Fibroblast of lung (primary cell): ENCODE measurements at places on chromosomes 1 and 21. TPM values are rescaled to one million over a fixed set of nuclear protein-coding genes. Genes with fewer than 3 reads are reported as not detected.

- no peak for DNase-seq
Measured at GRCh38 chr1:67004176-67004575, 49.8 kb downstream of the SLC35D1 start.

DNA sequence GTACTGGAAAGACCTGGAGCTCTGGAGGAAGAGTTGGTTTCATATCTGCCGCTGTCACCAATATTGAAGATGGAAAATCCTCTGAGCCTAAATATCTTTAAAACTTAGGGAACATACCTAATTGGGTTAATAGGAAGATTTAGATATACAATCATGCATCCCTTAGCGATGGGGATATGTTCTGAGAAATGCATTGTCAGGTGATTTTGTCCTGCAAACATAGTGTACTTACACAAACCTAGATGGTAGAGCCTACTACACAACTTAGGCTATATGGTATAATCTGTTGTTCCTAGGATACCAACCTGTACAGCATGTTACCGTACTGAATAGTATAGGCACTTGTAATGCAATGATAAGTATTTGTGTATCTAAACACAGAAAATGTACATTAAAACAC, 22.5 kb downstream of the YTHDF2 start:
- DNase-seq, result no peak

DNA sequence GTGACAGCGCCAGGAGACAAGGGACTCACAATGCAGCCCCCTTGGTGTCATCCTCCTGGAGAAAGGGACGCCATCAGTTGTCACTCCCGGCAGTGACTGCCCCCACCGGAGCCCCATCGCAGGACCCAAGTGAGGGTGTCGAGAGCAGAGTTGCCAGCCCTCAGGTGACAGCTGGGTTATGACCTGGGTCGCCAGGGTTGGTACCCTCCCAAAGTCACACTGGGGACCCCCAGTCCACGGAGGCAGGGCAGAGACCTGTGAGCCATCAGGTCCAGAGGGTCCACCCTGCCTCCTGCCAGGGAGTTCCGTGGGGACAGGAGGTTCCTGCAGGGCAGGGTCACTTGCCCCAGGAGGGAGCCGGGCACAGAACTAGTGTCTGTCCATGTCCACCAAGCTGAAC, 78.2 kb upstream of the IFFO2 start:
- DNase-seq, result no peak

PRMT2 gene
- total RNA-seq, result 131 and 152 TPM in 2 replicates

TBX15 gene
- 0.26 and 0.99 TPM in 2 replicates for total RNA-seq

LRRC38 gene
- total RNA-seq, result not detected in 2 replicates
